Forelimb muscle (tissue), 1 donor: ENCODE measurements at places on chromosomes 2 and 18. TPM values are rescaled to one million over a fixed set of nuclear protein-coding genes. Genes with fewer than 3 reads are reported as not detected.

PLA2R1 gene
- 1.9 TPM for polyA plus RNA-seq

SF3B6 gene
- 78.1 TPM for polyA plus RNA-seq

POTEI gene
- 0.04 TPM for polyA plus RNA-seq

NDC80 gene
- 8.5 TPM for polyA plus RNA-seq

TEKT4 gene
- polyA plus RNA-seq, result not detected

GNLY gene
- polyA plus RNA-seq, result 0.99 TPM

ATOH8 gene
- 21.1 TPM for polyA plus RNA-seq

TUBB8B gene
- not detected for polyA plus RNA-seq

GRCh38 chr2:142190805-142191204 is 60.0 kb upstream of the LRP1B start:
- no peak for DNase-seq

DNA sequence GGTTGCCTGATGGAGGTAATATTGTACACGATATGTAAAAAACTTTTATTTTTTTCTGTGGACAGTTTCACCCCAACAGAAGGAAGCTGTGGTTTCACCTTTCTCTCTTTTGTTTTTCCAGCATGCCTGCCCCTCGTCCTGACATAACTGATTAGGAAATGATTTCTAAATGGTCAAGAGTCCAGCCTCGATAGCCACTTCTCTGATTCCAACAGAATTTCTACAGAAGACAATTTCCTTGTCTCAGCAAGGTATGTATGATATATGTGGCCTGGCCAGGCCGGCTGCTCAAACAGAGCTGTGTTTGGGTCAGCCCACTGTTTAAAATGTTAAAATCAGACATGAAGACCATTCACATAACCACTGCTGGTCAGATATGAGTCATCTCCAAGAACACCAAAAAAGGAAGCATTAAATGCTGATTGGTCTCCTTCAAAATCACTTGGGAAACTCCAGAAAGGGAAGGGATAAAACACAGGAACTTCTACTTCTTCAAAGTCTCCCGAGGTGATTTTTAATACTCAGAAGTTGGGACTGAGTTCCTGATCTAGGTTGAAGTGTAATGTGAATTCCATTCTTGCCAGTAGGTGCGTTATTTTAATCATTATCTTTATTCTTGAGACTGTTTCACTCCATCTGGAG is 22.3 kb downstream of the ATP8B1 start:
- no peak for DNase-seq

DNA sequence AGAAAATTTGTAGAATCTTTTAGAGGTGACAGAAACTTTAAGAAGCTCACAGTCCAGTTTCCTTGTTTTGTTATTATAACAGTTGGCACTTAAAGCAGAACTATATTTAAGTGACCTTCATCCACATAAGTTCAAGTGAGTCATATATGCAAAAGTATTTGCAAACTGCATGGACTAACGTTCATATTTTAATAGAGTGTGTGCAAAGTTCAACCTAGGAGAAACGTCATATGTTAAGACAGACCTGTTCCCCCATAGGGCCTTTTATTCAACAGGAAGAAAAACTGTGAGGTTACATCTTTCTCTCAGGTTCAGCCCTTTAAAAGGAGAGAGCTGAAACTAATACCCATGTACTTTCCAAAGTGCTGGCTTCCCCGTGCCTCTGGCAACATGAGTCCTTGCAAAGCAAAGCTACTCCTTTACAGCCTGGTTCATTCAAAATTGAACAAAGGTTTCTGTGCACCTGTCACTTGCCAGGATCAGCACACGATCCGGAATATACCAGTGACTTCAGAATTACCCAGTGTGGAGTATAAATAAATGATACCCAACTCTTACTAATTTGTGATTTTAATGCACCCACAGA is 280.0 kb upstream of the RAB12 start:
- no peak for DNase-seq

GRCh38 chr2:226661789-226662545 is 137.7 kb downstream of the IRS1 start:
- no peak for DNase-seq

DNA sequence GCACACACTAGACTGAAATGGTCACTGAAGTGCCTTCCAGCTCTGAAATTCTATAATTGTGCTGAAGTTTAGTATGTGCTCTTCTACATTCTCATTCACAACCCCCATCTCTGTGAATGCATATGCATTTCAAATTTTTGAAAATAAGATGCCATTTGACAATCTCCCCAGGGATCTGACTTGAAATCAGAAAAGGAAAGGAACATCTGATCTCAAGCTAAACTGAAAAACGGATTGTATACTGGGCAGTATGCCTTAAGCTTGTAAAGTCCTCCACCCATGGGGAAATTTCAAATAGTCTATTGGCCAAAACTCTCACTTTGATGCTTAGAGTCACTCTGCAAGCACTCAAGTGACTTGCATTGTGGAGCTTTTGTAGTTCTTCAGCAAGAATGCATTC is 22.9 kb downstream of the FAP start:
- DNase-seq, result peak; percentile 82

DNA sequence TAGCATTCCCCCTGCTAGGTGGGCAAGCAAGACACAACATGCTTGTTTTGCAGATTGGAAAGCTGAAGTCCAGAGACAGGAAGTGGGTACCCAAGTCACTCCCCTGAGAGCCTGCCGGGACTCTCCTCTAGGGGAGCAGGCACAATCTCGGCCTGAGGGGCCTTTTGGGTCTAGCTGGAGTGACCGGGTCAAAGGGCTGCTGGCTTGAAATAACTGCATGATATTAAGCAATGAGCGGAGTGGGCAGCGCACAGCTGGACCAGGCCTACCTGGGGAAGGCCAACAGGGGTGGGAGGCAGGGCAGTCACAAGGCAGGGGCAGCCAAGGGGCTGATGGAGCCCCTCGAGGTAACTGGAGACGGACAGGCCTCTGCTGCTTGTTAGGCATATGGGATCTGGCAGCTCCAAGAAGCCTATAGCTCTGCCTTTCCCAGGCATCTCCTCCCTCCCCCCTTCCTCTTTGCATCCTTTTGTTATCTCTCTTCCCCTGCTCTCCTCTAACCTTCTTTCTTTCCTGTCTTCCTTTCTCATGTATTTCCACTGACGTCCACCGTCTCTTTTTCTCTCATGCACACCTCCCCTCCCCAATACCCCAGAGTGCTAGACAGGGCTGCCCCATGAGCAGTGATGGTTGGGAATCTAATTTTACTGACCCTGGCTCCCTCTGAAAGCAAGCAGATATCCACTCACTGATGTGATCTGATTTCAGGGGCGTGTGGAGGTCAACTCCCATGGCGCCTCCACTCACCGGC is 237.5 kb downstream of the LOXHD1 start:
- DNase-seq, result no peak

DNA sequence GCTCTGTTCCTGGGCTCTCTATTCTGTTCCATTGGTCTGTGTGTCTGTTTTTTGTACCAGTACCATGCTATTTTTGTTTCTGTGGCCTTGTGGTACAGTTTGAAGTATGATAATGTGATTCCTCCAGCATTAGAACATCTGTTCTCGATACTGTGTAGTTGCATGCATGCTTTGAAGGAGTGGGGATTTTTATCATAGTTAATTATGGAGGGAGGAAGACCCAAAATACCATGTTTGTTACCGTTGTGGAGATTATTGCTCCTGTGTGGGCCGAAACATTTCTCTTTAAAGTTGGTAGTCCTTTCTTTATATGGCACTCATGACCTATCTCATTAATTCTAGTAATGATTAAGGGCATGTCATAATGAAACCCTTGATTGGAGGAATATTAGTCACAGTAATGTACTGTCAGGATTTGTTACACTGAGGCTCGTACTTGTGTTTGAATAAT is 87.6 kb downstream of the TTC27 start:
- DNase-seq, result no peak

DNA sequence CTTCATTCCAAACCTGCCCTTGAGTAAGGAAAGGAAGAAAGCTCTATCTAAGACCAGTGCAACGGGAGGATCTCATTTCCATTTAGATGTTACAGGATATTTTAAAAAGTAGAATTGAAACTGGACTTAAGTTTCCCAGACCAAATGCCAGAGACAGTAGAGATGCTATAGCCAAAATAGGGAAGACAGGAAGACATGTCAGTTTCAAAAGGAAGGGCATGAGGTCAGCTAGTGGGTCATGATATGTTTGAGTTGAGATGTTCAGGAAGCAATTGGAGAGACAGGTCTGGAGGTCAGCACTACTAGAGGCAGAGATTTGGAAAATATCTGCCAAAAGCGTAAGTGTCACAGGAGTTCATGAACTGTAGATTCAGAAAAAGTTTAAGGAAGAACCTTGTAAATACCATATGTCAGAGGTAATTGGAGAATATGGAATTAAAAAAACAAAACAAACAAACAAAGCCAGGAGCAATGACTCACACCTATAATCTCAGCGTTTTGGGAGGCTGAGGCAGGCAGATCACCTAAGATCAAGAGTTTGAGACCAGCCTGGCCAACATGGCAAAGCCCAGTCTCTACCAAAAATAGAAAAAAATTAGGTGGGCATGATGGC is 50.8 kb downstream of the EPHA4 start:
- DNase-seq, result no peak

DNA sequence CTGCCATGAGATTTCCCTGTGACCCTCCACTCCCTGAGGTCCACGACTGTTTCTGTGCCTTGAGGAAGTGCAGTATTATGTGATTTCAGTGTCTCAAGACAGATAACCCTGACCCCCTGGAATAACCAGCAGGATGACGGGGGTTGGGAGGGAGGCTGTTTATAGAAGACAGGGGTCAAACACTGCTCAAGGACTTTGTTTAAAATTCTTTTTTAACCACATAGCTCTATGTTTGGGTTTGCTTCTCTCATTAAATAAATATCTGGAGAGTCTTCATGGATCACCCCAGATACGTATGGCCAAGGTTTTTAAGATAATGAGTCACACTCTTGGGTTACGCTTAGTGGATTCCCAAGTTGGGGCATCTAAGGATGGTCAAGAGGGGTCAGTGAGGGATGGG is 523.8 kb upstream of the TNP1 start:
- no peak for DNase-seq

DNA sequence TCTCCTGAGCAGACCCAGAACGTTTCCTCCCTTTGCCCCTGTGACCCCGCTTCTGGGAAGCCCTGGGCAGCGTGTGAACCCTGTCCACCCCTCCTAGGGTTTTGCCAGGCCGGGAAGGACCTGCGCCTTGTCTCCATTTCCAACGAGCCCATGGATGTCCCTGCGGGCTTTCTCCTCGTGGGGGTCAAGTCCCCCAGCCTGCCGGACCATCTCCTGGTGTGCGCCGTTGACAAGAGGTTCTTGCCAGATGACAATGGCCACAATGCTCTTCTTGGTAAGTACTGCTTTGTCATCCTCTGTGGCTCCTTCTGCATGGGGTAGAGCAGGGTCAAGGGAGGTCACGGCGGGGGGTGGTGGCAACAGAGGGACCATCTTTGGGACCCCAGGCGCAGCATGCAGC is 32.5 kb downstream of the GREB1 start:
- DNase-seq, result no peak

DNA sequence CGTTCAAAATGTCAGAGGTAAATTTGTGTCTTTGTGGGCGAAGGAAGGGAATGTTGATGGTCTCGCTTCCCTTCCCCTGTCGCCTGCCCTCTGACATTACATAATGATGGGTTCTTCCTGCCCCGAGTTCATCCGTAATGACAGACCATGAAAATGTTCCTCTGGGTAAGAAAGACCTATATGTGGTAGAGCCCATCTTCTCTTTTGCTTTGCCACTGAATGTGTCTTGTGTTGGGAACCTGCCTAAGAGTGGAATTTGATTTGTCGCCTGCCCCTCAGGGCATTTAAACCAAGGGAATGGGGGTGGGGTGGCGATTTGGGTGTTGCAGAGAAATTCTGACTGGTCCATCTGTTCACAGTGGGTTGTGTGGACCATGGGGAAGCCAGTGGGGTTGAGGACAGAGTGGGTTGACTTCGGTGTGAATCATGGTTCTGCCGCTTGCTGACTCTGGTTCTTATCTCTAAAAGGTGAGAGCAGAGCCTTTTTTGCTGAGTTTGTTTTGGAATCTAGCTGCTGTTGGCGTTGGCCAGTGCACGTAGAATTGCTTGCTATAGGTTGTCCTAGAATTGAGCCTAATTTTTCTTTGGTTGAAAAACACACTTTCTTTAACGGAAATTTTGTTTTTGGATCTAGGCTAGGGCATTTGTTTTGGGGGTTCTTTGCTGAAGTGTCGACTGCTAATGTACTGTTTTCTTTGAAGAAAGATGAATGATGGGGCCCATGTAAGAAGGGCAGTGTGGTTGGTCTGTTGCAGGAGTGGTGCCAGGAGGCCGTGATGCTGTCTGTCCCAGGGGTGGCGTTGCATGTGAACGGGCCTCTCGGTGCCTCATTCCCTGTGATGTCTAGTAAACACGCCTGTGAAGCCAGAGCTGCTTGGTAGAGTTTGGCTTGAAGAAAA is 1.3 kb downstream of the INPP4A start:
- no peak for DNase-seq

- no peak for DNase-seq
These were observed 161.1 kb downstream of the ESCO1 start for GRCh38 chr18:21439431-21439846.

- no peak for DNase-seq
These were observed 50.6 kb downstream of the EPAS1 start for GRCh38 chr2:46347648-46348280.

DNA sequence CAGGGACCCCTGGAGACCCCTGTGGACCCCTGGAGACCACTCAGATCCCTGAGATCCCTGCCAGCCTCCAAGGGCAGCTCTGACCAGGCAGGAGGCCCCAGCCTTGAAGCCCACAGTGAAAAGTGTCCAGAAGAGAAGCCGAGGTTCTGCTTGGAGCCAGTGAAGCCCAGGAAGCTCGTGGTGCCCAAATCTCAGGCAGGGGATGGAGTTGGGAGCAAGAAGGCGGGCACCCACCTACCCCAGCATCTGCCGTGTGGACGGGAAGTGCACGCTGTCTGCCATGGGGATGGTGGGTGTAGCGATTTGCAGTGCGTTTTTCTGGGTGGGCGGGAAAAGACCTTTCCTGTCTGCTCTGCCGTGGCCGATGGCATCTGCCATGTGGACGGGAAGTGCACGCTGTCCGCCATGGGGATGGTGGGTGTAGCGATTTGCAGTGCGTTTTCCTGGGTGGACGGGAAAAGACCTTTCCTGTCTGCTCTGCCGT is 120.6 kb upstream of the CTDP1 start:
- no peak for DNase-seq

DNA sequence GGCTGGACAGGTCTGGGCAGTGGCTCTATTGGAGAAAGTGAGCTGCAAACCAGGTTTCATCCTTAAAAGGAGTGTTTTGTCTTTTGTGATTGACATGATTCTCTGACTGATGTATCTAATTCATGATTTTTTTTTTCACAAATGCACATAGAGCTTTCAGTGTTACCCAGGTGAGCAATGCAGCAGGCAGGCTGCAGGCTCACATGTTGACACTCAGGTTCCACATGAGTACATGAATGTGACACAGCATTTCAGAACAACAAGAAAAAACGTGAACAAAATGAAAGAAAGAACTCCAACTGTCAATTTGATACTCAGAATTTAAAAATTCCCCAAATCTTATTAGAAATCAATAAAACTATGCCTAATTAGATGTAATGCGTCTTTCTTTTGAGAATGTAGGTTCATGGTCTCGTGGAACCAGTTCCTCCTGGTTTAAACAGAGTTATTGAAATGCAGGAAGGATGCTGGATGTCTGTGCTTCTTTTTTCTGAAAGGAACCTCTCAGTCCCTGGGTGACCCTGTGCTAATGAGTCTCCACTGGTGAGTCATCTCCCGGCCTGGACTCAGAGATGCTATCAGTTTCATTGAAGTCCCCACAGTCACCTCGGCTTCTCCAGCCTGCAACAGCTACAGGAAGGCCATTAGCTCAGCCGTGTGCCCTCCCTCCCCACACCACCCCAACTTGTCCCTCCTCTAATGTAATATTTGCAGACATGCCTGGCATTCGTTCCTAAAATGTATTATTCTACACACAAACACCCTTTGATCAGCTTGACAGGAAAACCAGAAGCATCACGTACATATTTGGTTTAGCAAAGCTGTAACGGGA is 430.4 kb downstream of the LPIN1 start:
- DNase-seq, result no peak

GRCh38 chr2:27227501-27227900 is 10.3 kb downstream of the CAD start:
- DNase-seq, result no peak
